Myocyte (in vitro differentiated cells): ENCODE measurements at places on chromosomes 7 and 10. TPM values are rescaled to one million over a fixed set of nuclear protein-coding genes. Genes with fewer than 3 reads are reported as not detected.

LDB3 gene
- 107 and 137 TPM in 2 replicates for total RNA-seq

HEPACAM2 gene
- total RNA-seq = not detected in 2 replicates

IL15RA gene
- 0.19 and 0.88 TPM in 2 replicates for total RNA-seq

TRIM50 gene
- not detected in 2 replicates for total RNA-seq

CACNA2D1 gene
- 231 and 261 TPM in 2 replicates for total RNA-seq

ADAM22 gene
- total RNA-seq = 0.10 and 0.27 TPM in 2 replicates

PTCD1 gene
- total RNA-seq = 11.4 and 12.3 TPM in 2 replicates

PAXIP1 gene
- total RNA-seq = 12.1 and 14.3 TPM in 2 replicates

ZNF736 gene
- 7.6 and 10.2 TPM in 2 replicates for total RNA-seq

ADAM12 gene
- total RNA-seq = 14.4 and 15.5 TPM in 2 replicates

- DNase-seq = no peak
These were observed 123.6 kb downstream of the LYZL1 start for GRCh38 chr10:29412485-29412884.

DNA sequence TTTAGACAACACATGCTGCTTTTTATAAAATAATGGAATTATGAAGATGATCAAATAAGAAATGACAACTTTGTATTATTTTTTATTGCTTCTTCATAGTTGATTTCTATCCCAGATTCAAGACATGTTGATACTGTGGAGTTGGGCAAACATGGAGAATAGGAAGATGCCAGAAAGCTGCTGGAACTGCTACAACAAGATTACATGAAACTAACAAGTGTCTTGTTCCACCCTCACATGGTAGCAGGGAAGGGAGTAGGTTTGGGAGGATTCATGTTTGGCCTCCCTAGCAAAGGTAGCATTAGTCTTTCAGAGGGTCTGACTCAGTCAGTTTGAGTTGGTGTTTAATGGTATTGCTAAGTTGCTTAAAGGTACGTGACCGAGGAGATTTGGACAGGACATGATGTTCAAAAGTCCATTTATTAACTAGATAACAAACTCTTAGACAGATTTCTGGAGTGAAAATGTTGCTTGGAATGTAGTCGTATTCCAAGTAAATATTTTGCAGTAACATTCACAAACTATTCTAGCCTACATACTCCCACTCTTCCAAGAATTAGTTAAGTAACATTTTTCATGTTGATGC is 33.1 kb downstream of the PRR15 start:
- no peak for DNase-seq

DNA sequence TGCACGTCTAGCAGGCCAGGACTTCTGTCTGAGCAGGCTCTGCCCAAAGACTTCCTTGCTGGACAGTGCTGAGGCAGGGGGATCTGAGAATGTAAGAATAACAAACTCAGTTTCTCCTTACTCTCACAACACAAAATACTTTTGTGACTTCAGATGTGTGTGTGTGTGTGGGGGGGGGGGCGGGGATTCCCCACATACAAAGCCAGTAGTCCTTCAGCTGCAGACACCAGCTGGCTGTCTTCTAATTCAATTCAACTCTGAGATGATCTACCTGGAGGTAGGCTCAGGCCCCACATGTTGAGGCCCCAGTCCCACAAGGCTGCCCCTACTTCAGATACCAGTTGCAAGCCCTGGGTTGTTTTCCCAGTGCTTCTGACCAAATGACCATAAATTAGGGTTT is 4.7 kb upstream of the CXCL12 start:
- DNase-seq = no peak

DNA sequence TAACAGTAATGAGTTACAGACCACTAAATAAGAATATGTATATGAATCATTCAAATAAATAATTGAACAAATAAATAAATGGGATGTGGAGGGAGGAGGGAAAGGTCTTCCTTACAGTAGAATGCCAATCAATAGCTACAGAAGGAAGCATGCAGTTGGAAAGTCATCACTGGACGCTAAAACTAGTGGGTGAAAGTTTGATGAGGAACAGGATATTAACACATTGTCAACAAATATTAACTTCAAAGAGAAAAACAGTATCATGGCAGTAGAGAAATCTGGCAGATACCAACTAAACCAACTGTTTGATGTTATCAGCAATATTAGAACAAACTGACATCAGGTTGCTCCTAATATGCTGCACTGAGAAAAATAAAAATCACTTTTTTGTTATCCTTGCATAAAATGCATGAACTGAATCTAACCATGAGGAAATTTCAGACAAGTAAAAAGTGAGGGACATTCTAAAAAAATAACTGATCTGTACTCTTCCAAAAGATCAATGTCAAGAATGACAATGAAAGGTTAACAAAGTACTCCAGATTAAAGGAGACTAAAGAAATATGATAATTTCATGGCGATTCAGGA is 94.1 kb downstream of the ZFAND4 start:
- no peak for DNase-seq

GRCh38 chr10:76922666-76923065 is 714.9 kb downstream of the KCNMA1 start:
- no peak for DNase-seq

- no peak for DNase-seq
These were observed 134.6 kb downstream of the DPP6 start for GRCh38 chr7:154186811-154187210.

DNA sequence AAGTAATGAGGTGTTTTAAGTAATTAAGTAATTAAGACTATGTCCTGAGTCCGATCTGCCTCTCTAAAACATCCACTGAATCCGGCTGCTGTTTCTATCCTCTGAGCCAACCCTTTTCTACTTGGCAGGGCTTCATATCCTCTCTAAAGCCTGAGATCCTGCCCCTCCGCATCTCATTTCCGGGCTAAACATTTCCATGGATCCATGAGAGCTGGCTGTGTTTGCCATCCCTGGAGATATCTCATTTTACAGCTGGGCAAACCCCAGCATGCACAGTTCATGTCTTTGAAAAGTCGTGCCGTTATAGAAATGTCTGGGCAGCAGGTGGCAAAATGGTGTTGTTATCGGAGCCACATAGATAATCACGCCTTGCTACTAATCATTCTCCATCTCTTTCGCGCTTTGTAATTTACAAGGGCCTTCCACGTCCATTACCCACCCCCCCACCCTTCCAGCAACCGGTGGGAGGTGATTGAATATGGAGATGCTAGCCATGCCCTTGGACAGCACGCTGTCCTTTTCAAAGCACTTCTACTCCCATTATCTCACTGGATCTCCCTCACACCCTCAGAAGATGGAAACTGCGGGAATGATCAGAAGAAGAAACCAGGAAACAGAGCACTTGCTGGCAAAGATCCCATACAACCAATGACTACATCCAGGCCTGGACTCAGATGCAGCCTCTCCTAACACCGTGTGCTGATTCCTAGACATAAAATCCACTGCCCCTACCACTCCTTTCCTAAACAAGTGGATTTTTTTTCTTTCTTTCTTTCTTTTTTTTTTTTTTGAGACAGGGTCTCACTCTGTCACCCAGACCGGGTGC is 1189.2 kb downstream of the TYW1 start:
- no peak for DNase-seq

DNA sequence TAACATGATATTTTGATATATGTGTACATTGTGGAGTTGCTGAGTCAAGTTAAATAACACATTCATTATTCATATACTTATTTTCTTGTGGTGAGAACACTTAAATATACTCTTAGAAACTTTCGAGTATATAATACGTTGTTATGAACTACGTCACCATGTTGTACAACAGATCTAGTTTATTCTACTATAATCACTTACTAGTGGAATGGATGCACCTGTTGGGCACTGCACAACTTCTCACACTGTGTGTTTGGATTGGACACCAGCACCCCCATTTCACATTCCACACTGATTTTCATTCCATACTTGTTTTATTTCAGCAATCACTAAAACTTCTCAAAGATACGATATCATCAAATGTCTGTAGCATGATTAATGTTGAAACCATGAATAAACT is 407.3 kb downstream of the RPS24 start:
- DNase-seq = no peak

- no peak for DNase-seq
These were observed 286.2 kb downstream of the TCERG1L start for GRCh38 chr10:131025333-131025732.

DNA sequence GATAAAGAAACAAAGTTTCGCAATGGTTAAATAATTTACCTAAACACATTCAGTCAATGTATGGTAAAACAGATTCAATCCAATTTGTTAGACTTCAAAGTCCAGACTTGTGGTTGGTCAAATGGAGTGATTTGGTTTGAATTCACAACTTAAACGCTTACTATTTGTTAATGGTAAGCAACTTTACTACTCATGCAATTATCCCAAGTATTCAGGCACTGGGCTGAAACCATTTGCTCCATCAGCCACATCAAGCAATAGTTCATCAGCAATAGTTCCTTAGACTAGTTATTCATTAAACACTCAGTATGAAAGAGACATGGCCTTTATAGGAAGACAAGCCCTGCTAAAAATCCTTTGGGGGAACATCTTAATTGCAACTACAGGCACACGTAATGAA is 253.0 kb downstream of the AGMO start:
- no peak for DNase-seq

GRCh38 chr7:128036226-128036940 is 5.1 kb upstream of the LRRC4 start:
- peak; percentile 69 for DNase-seq

GRCh38 chr10:53122281-53122680 is 349.7 kb upstream of the MBL2 start:
- DNase-seq = no peak

DNA sequence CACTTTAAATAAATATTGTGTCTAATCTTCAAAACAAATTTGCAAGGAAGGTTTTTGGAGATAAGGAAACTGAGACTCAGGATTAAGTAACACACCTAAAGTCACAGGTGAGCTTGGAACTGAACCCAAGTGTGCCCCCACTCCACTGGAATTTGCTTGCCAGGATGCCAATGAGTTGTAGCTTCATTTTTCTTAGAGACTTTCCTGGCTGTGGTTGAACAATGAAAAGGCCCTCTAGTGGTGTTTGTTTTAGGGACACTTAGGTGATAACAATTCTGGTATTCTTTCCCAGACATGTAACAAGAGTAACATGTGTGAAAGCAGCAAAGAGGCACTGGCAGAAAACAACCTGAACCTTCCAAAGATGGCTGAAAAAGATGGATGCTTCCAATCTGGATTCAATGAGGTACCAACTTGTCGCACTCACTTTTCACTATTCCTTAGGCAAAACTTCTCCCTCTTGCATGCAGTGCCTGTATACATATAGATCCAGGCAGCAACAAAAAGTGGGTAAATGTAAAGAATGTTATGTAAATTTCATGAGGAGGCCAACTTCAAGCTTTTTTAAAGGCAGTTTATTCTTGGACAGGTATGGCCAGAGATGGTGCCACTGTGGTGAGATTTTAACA is 1.5 kb downstream of the IL6 start:
- DNase-seq = peak; percentile 78

DNA sequence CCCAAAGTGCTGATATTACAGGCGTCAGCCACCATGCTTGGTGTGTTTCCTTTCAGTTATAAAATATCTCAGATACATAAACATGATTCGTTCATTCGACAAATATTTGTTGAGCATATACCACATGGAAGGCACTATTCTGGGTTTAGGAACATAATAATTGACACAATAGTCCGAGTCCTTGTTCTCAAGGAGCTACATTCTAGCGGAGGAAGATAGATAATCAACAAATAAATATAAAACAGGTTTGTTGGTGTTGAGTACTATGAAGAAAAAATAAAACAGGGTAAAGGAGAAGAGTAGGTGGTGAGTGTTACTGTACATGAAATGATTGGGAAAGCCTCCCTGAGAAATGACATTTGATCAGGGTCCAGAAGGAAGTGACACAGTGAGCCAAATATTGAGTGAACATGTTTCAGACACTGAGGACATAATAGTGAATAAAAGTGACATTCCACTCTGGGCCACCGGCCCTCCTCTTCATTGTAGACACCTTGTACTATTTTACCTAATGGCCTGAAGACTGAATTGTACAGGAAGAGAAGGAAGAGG is 6.9 kb upstream of the HILPDA start:
- no peak for DNase-seq

GRCh38 chr10:56082169-56082568 is 278.9 kb downstream of the ZWINT start:
- no peak for DNase-seq

- no peak for DNase-seq
These were observed 1307.6 kb downstream of the XPNPEP1 start for GRCh38 chr10:108615576-108616320.

GRCh38 chr10:1486841-1487687 is 250.3 kb downstream of the ADARB2 start:
- DNase-seq = no peak

- DNase-seq = peak; percentile 89
These were observed 49.8 kb upstream of the DUSP5 start for GRCh38 chr10:110447886-110448285.

- DNase-seq = no peak
These were observed 145.6 kb downstream of the BAMBI start for GRCh38 chr10:28822719-28823464.

DNA sequence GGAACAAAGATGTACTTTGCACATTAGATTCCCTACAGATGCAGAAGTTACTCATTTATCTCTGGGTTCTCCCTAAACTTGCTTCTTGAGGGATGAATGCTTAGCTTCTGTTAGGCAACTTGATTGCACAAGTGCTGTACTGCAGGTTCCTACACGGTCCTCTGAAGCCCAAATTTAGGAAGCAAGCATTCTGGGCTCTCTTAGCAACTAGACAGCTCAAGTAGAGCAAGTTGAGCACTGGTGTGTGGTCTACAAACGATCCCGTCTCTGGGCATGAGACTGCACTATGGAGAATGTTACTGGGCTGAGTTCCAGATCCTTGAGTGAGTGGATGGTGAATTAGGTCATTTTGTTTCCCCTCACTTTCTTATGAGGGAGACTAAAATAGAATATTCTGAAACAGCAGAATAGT is 14.3 kb downstream of the SEMA3D start:
- DNase-seq = peak; percentile 45

GRCh38 chr7:47914717-47915615 is 33.3 kb downstream of the PKD1L1 start:
- DNase-seq = peak; percentile 35

- DNase-seq = no peak
These were observed 210.2 kb upstream of the MKI67 start for GRCh38 chr10:128336401-128336800.

DNA sequence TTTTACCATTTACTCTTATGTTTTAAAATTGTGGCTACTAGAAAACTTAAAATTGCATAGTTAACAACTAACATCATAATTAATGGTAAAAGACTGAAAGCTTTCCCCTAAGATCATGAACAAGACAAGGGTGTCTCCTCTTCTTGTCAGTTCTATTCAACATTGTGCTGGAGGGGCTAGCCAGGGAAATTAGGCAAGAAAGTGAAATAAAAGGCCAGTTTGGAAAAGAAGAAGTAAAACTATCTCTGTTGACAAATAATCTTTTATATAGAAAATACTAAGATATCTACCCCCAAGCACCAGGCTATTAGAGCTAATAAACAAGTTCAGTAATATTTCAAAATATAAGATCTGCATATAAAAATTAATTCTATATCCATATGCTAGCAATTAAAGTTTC is 46.9 kb upstream of the MXI1 start:
- DNase-seq = no peak

DNA sequence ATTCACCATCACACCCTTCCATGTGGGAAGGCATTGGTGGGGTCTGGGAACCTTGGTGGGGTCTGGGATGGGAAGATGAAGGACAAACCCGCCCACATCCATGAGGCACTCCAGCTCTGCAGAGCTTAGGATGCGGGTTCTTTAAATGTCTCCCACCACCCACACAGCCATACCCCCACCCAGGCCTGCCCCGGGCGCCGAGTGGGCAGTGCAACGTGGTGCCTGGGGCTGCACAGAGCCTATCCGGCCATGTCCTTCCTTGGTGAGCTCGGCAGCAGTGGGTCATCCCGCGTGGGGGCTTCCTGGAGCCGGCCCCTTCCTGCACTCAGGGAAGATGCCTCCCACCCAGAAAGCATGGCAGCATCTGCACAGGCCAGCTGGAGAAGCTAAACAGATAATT is 163.5 kb upstream of the TCERG1L start:
- no peak for DNase-seq

- no peak for DNase-seq
These were observed 276.8 kb downstream of the KCNMA1 start for GRCh38 chr10:77360835-77361234.
